ENCODE measurements at places on chromosomes 1 and 21.
A peak's percentile ranks its signal among the peaks of the same experiment; 100 is the strongest.

GRCh38 chr1:50529510-50529909 lies 106.3 kb upstream of the DMRTA2 start:
- no peak for DNase-seq

GRCh38 chr1:180157576-180158057 lies 2.9 kb downstream of the QSOX1 start:
- DNase-seq: no peak

- DNase-seq: no peak
These were observed 59.7 kb downstream of the MIER1 start for GRCh38 chr1:66984491-66984890.

- DNase-seq: no peak
These were observed 2110.6 kb downstream of the MRPL39 start for GRCh38 chr21:23496729-23497128.

- no peak for DNase-seq
These were observed 12.1 kb downstream of the DRAXIN start for GRCh38 chr1:11703357-11704193.

DNA sequence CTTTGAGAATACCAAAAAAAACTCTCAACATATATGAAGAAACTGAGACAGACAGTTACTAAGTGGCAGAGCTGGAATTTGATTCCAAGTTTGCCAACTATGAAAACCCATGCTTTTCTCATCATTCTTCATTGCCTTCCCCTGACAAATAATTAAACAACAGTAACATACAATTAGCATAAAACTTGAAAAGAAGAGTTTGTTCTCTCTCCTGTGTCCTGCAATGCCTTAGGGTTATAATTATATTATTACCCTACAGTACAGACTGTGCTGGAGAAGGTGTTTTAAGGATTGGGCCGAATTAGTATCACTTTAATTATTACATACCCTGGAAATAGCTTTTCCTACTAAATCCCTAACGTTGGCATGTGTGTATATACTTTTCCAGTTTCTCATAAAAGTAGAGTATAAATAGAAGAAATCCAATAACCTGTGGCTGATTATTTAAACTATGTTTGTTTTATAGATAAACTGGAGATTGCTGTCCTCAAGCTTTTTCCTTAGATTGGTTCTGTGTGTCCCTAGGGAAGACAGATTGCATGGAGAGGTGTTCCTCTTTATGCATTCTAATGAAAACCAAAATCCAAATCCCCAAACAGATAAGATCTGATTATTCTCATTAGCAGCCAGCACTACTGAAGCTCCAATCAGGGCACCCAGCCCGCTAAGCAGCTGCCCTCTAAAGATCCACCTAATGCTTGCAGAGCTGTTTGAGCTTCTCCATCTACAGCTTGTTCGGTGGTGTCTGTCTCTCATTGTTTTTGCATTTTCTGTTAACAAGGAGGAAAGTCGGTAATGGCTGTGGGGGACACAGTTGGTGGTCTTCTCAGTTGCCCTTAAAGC lies 156.3 kb downstream of the TM2D1 start:
- DNase-seq: no peak

- no peak for DNase-seq
These were observed 25.9 kb downstream of the C2CD2 start for GRCh38 chr21:41927727-41928409.

- no peak for DNase-seq
These were observed 310.3 kb downstream of the SIPA1L2 start for GRCh38 chr1:232319518-232320210.

- no peak for DNase-seq
These were observed 254.8 kb downstream of the LTN1 start for GRCh38 chr21:28737674-28738419.

GRCh38 chr1:154910851-154911250 lies 25.7 kb downstream of the PMVK start:
- no peak for DNase-seq

DNA sequence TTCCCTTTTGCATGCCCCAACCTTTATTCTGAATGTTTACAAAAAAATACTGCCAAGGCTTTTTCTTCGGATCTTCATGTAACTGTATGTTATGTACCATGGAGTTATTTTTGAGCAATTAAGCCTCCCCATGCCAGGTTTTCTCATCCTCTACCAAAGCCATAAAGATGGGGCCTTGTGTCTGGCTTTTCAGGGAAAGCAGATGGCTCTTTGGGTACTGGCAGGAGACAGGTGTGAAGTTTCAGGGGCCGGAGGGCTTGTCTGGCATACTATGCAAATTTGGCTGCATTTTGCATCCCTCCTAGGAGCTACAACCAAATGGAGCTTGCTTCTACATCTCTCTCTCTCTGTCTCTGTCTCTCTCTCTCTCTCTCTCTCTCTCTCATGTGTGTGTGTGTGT lies 28.1 kb upstream of the PLXNA2 start:
- no peak for DNase-seq

DNA sequence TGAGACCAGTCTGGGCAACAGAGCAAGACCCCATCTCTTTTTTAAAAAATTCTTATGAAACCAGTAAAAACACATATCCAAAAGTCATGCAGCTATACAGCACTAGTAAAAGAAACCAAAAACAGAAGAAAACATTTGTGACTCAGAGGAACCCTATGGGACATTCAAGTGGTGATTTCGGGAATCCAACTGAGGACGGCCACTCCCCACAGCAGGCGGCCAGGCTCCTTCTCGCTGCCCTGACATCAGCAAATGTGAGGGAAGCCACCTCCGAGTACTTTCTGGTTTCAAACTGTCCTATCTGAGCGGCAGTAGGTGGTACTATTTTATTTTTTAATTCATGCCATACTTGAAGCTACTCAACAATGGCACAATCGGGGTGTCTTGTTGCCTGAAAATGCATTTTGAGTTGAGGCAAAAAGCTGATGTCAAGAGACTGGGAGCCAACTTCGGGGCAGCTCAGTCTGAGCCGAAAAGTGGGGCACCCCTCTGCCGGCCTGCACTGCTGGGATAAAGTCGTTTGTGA lies 3.3 kb downstream of the SUMO3 start:
- DNase-seq: no peak

GRCh38 chr1:235063068-235063765 lies 65.4 kb downstream of the TOMM20 start:
- peak; percentile 67 for DNase-seq

GRCh38 chr21:44988607-44989536 lies 49.0 kb downstream of the SLX9 start:
- no peak for DNase-seq

DNA sequence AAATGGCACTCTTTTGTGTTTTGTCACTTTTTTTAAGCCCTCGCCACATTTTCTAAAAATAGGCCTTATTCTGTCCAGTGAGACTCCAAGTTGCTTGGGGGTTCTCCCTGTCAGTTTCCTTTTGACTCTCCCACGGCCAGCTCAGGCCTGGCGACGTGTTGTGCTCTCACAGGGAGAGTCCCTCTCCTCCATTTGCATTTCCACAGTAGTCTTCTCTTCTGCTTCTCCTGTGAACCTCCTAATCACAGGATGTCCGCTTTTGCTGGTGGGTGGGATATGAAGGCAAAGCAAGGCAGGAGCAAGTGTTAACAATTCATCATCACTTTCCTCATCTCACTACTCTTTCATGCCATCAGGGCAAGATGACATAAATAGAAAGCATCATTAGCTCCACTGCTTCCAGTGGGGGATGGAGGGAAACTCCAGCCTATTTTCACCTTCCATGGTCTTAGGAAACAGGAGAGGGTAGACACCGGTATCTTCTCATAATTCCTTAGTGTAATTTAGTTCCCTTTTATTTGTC lies 99.8 kb downstream of the INTS7 start:
- no peak for DNase-seq

DNA sequence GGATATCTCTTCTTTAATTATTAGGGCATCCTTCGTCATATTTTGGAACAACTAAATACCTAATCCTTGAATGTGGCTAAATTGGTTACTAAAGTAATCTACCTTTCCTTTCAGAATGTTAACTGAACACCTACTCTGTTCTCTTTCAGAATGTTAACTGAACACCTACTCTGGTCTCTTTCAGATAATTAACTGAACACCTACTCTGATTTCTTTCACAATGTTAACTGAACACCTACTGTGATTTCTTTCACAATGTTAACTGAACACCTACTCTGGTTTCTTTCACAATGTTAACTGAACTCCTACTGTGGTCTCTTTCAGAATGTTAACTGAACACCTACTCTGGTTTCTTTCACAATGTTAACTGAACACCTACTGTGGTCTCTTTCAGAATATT lies 21.9 kb downstream of the RAB7B start:
- no peak for DNase-seq

GRCh38 chr1:15452216-15452615 lies 4.3 kb upstream of the CELA2A start:
- DNase-seq: no peak

DNA sequence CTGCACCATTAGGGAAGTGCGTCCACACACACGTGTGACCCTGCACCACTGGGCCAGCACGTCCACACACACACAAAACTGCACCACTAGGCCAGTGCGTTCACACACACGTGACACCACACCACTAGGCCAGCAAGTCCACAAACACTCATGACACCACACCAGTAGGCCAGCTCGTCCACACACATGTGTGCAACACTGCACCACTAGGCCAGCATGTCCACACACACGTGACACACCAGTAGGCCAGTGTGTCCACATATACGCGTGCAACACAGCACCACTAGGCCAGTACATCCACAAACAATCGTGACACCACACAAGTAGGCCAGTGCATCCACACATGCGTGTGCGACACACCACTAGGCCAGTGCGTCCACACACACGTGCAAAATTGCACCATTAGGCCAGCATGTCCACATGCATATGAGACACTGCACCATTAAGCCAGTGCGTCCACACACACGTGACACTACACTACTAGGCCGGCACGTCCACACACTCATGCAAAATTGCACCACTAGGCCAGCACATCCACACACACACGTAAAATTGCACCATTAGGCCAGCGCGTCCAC lies 235.0 kb downstream of the SLC45A1 start:
- DNase-seq: no peak

- no peak for DNase-seq
These were observed 81.9 kb downstream of the RGL1 start for GRCh38 chr1:183886853-183887252.

- DNase-seq: peak; percentile 51
These were observed 39.6 kb upstream of the DOCK7 start for GRCh38 chr1:62727656-62728407.

GRCh38 chr1:234944439-234945344 lies 183.9 kb downstream of the TOMM20 start:
- DNase-seq: no peak

DNA sequence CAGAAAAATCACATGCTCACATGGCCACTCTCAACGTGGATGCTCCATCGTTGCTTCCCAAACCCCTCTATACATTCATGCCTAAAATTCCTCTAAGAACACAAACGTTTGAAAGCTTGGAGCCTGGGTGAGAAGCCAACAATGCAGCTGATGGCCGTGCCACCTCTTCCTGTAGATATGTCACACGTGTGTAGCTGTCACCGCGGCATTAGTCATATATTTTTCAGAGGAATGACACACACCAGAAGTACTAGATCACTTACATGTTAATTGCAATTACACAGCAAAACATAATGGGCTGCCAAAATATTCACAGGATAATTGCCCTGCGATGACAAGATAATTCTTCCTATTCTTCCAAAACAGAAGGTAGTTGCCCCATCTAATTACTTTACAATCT lies 112.7 kb upstream of the BACE2 start:
- no peak for DNase-seq

- no peak for DNase-seq
These were observed 191.8 kb upstream of the RAB4A start for GRCh38 chr1:229079016-229079595.

GRCh38 chr1:151134396-151134795 lies 12.0 kb downstream of the SEMA6C start:
- no peak for DNase-seq

DNA sequence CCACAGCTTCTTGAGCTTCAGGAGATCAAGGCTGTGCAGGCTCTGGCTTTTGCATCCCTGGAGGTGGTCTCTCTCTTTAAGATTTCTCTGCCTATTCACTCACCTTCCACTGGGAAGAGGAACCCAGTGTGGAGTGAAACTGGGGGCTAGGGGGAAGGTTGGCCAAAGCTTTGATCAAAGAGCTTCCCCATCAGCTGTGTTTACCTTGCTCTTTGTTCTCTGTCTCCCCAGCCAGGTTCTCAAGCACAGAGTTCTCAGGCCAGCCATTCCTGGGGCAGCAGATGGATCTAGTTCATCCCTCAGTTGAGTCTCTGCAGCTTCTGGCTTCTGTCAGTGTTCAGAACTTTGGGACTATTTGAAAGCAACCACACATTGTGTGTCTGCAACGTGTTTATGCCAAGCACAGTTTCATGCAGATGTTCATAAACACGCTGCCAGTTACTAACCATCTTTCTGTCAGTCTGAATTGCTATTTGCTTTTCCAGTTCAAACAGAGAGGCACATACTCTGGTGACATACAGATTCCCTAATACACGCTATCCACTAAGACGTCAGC lies 17.2 kb upstream of the MRPS14 start:
- DNase-seq: no peak

DNA sequence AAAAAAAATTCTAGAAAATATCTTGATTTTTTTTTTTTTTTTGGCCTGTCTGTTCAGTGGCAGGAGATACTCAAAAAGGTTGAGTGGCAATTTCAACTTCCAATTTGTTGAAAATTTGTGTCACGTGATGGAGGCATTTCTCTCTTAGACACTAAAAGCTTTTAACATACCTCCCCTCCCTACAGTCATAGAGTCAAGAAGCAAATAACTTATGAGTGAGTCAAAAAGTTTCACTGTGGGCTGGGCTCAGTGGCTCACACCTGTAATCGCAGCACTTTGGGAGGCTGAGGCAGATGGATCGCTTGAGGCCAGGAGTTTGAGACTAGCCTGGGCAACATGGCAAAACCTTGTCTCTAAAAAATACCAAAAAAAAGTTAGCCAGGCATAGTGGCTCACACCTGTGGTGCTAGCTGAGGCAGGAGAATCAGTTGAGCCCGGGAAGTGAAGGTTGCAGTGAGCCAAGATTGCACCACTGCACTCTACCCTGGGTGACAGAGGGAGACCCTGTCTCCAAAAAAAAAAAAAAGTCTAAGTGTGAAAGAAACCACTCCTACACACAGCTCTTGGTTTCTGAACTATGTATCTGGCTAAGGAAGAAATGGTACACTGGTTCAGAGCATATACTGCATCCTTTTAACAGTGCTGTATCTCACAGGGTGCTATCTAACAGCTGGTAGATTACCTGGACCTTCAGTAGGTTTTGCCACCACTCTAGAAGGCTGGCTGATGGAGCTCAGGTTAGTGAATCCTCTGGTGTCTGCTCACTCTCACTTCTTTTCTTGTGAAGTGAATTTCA lies 11.6 kb upstream of the BSDC1 start:
- DNase-seq: no peak
